ENCODE measurements at places on chromosomes 5 and 9.

DNA sequence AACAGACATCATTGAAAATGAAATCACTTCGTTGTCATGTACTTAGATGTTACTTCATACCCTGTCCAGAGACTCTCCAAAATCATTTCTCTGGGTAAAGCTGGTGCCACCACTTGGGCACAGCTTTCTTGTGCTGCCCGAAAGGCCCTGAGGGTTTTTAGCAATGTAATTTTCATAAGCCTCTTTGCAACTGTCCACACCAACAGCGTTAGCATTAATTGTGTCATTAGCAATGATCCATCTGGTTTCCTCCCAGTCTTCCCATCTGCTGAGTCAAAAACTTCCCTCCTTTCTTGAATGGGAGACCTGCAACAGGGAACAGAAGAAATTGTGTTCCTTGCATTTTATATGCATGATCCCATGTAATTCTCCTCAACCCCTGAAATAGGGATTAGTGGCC lies 8.6 kb upstream of the MSX2 start:
- no peak for DNase-seq

GRCh38 chr5:44935262-44935661 lies 126.5 kb downstream of the MRPS30 start:
- no peak for DNase-seq

GRCh38 chr9:93911801-93912554 lies 43.2 kb downstream of the BARX1 start:
- DNase-seq, result no peak

DNA sequence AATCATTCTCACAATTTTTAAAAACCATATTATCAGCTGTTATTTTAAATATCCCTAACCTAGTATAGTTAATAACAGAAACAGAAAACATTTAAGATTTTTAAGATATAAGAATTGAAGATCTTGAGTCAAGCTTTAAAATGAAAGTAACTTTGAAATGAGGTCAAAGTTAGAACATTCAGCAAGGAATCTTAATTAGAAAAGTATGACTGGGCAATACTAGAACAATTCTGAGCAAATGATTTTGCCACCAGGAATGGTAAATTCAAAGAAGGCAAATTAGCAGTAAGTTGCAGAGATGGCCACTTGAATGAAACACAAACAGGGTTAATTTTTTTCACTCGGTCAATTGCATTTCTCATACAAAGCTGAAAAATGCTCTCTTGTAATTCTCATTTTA lies 117.9 kb downstream of the NXNL2 start:
- peak; percentile 65 for DNase-seq

DNA sequence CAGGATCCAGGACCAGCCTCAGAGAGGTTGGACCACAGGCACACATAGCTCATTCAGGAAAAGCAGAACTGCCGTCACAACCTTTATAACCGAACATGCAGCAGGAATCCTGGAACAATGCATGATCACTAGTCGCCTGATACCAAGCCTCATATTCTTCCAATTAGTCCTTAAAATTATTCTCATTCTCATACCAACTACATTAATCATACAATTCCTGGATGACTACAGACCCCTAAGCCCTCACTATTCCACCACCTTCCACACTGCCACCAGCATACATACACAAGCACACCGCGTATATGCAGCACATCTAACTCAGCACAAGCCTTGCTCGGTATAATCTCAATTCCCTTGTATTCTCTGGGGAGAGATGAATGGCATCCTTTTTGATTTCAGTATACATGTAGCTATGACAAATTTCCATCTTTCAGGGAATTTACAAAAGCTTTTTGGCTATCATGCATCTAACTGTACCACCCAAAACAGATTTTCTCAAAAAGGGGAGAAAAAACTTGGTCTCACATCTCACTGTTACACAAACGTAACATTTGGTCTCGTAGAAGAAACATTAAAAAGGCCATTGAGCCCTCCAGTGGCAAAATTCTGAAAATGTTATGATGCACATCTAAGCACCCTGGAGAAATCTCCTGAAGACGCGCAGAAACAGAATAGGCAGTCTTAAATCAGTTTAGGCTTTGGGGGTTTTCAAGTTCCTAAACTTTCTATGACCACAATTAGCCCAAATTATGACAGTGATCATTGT lies 46.2 kb downstream of the MCTP1 start:
- DNase-seq, result peak; percentile 8

- DNase-seq, result no peak
These were observed 136.6 kb downstream of the SEMA6A start for GRCh38 chr5:116437922-116438578.

GRCh38 chr9:123389070-123389469 lies 33.1 kb downstream of the CRB2 start:
- no peak for DNase-seq

DNA sequence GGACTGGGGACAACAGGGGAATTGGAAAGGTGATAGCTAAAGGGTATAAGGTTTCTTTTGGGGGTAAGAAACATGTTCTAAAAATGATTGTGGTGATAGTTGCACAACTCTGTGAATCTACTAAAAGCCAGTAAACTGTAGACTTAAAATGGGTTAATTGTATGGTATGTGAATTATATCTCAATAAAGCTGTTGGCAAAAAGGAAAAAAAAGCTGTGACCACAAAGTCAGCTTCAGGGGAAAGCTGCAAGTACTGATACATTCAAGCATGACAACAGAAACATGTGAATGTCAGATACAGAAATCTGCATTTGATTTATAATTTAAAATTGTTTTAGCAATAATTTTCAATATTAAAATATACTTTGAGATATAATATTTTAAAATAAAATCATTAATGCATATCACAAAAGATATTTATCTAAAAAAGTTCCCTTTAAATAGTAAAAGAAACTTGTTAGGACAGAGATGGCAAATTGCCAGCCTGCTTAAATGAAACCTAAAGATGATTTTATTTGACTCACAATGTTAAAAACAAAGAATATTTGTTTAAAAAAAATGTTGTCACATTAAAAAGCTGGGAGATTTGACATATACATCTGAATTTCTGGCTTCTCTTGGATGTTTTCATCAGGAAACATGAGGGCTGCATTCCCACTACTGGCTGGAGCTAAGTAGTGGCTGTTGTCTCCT lies 66.0 kb downstream of the TBCA start:
- peak; percentile 11 for DNase-seq

DNA sequence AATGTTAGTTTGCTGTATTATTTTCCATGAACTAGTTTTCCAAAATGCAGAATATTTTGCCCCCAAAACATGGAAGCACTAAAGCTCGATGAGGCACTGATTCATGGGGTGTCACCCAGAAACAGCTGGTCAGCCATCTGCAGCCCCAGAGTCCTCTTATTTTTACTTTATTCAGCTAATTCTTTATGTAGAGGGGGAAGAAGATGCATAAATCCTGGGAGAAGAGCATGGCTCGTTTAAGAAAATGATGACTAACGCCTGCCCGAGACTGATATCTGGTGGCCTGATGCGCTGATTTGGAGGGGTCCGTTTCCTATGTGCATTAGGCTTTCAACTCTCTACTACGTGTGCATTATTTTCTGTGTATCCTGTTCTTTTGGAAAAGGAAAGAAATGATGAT lies 390.3 kb upstream of the MEF2C start:
- DNase-seq, result no peak

GRCh38 chr9:75914002-75914401 lies 23.5 kb downstream of the PCSK5 start:
- no peak for DNase-seq

- no peak for DNase-seq
These were observed 3.8 kb downstream of the NR2F1-AS1 start for GRCh38 chr5:93576994-93577853.

GRCh38 chr5:124057724-124058231 lies 545.8 kb downstream of the CSNK1G3 start:
- no peak for DNase-seq

GRCh38 chr9:116654059-116654355 lies 33.1 kb upstream of the TRIM32 start:
- no peak for DNase-seq

- DNase-seq, result no peak
These were observed 247.4 kb downstream of the CDH9 start for GRCh38 chr5:26791021-26791420.

DNA sequence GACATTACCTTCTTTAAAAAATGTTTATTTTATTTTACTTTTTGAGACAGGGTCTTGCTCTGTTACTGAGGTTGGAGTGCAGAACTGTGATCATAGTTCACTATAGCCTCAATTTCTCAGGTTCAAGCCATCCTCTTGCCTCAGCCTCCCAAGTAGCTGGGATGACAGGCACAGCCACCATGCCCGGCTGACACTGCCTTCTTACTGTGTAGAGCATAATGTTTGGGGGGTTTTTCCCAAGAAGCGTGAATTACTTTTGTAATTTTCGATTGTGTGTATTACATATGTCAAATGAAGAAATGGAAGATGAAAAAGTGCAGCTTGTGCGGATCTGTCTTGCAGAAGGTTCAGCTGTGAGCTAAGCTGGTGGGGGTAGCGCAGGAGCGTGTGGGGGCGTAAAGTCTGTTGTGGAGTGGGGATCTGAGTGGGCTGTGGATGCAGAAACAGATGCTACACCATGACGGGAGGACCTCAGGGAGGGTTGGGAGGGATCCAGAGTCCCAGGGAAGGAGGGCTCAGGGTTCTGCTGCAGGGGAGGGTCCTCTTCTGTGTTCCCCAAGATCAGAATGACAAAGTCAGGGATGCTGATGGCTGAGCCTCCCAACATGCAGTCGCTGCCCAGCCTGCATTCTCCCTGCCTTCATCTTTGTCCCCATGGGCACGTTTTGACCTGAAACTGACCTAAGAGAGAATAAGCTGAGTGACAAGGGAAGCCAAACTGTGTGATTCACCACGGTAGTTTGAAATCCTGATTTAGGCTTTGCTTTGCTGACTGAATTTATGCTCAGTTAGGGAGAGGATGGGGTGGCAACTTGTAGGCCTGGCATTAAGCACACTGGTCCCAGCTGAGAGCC lies 6.8 kb upstream of the ANKRD33B start:
- DNase-seq, result peak; percentile 63

DNA sequence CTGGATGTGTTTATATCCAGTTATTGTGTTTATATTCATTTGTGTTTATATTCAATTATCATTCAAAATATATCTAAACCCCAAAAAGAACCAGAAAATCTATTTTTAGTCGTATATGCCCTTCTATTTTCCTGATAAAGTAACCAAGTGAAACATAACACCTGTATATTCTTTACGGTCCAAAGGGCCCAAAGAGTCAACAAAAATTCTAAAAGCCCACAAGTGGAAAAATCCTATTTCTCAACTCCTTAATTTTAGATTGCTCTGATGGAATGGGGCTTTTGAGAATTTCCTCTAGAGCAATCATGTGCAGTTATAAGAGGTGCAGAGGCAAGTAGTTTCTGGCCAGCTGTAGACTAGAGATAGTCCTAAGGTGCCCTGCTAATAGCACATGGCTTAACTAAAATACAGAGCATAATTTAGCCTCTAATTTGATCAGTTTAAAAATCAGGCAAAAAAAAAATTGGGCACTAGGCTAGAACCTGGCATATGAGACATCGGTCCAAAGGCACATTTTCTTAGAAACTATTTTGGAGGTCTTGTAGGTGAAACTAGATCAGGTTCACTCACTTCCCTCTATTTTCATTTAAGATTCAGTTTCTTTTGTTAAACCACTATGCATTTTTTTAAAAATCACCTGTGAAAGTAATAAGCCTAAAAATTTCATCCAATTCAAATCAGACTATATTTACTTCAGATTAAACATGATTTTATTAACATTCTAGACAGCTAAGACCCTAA lies 256.0 kb downstream of the FBXL17 start:
- no peak for DNase-seq

- peak; percentile 17 for DNase-seq
These were observed 118.0 kb upstream of the PCA3 start for GRCh38 chr9:76646249-76646648.

DNA sequence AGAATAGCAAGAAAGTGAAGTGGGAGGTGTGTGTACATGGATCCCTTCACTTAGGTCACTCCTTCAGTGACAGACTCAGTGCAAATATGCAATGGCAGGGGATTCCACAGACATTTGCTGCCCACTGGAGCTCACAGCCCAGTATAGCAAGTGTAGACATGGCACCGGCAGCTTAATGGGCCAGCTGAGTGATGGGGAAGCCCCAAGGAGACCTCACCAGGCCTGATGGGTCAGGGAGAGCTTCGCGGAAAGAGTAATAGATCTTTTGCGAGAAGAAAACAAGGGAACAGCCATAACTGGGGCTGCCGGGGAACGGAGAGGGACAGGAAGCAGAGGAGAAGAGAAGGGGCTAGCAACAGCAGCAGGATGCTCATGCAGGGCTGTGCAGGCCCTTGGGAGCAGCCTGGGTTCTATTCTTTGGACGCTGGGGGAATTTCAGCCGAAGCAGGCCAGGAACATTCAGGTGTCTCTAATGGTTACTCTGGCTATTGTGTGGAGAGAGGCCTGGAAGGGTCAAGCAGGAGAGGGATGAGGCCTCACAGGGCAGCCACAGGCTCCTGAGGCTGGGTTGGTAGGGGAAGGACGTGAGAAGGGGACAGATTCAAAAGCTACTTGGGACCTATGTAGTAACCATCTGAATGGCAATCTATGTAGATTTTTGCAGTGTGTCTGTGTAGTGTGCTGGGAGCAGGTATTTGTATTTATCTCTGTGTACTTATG lies 27.0 kb downstream of the TCF7 start:
- DNase-seq, result peak; percentile 43

DNA sequence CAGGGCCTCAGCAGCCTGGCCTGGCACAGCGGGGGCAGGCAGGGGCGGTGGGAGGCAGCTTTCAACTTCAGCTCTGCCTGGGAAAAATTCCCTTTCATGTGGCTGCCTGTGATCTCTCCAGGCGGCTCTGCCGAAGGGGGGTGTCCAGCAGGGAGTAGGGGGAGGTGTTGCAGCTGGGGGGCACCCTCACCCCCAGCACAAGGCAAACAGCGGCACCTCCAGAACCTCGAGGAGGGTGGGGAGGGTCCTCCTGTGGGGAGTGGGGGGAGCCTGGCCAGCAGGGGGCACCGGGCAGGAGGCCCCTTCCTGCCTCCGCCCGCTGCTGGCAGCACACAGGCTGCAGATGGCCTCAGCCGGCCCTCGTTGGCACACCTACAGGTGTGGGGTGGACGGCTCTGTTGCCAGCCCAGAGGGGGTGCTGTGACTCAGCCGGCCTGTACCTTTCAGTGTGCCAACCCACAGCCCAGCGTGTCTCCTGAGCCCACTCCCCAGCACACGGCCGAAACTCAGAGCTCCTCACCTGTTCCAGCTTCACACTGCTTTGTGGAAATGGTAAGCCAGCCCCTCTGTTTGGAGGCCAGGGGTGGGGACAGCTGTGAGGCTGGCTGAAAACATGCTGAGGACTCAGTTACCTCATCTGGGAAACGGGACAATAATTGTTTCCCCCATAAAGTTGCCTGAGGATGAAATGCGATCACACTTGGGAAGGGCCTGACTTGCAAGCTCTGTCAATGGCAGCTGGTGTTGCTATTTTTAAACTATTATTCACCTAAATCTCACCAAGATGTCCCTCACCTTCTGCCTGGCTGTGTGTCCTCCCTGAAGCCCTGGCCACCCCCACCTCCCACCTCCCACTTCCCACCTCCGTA lies 37.0 kb downstream of the CXXC5 start:
- DNase-seq, result no peak

DNA sequence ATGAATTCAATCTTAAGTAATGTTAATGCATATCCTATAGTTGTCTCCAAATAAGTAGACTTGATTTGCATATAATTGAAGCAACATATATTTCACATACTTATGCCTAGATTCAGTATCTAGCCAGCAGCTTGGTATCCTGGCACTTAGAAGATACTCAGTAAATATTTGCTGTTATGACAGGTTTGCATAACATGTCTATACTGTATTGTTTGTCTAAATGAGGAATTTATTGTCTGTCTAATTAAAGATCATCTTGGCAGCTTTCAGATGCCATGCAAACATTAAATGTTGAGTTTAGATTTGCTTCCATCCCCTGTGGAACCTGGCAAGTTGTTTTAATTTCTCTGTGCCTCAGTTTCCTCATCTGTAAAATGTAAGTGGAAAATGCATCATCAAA lies 9.4 kb downstream of the IQGAP2 start:
- DNase-seq, result no peak

GRCh38 chr5:151870820-151871219 lies 53.8 kb downstream of the GLRA1 start:
- DNase-seq, result peak; percentile 84

Measured in EH (cell line).